KBM-7 (cell line): ENCODE measurements at places on chromosomes 11 and 22.

DNA sequence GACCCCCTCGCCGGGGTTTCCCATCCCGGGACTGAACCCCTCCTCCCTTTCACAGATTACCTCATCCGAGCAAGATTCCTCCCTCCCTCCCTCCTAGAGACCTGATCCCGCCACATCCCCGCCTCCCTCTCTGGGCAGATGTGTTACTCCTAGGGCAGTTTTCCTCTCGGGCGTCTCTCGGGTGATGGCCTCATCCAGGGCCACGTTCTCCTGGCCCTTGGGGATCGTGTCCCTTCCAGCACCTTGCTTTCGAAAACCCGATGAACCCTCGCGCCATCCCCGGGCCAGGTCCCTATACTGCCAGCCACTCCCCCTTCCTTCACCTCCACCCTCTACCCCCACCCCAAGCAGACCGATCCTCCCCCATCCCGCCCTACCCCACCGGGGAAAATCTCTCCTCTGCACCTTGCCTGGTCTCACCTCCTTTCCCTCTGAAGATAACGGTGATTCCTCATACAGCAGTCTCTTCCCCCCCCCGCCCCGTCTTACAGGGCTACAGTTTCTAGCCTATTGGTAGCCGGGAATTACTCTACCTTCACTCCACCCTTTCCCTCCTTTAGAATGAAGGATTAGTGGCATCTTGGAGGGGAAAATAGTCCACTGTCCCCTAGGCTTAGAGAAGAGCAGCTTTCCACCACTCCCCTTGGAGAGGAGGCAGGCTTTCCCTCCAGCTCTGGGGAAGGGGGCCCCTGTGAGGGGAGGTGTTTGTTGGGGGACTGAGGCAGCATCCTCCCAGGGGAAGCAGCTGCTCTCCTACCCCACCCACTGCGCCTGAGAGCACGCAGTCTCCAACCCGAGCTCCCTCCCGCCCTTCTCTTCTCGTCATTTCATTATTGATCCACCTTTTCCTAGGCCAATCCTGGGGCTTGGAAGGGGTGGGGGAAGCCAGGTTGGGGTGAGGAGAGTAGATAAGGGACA is 1.2 kb downstream of the KMT2A start:
- peak; percentile 39 for DNase-seq

GRCh38 chr22:23497016-23497885 is 82.8 kb downstream of the IGLL1 start:
- no peak for DNase-seq

GRCh38 chr22:26463688-26464087 is 19.9 kb downstream of the HPS4 start:
- no peak for DNase-seq

DNA sequence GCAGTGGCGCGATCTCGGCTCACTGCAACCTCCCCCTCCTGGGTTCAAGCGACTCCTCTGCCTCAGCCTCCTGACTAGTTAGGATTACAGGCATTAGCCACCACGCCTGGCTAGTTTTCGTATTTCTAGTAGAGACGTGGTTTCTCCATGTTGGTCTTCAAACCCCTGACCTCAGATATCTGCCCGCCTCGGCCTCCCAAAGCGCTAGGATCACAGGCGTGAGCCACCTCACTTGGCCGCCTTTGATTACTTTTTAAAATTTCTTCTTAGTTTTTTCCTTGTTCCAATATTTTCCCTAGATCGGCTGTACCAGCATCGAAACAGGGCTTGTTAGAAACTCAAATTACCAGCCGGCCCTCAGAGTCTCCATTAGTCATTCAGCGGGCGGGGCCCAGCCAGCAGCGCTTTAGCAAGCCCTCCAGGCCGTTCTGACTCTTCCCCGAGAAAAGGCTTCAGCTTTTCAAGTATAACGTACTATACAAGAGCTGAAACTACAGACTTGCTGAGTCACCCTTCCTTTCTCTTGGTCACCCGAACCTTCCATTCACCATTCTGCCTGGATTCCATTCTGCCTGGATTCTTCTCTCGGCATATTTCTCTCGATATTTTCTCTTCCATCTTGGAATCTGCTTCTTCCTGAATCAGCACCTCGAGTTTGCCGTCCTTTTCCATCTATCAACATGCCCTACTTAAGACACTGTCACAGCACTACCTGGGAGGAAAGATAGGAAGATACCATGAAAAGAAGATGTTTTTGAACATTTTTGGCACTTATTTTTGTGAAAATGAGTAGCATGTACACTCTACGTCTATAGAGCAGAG is 6.7 kb upstream of the CAPRIN1 start:
- peak; percentile 58 for DNase-seq

DNA sequence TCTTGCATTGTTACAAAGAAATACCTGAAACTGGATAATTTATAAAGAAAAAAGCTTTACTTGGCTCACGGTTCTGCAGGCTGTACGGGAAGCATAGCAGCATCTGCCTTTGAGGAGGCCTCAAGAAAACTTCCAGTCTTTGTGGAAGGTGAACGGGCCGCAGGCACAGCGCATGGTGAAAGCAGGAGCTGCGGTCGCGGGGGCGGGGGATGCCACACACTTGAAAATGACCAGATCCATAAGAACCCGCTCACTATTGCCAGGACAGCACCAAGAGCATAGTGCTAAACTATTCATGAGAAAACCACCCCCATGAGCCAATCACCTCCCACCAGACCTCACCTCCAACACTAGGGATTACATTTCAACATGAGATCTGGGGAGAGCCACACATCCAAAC is 45.6 kb upstream of the SEPTIN5 start:
- no peak for DNase-seq

DNA sequence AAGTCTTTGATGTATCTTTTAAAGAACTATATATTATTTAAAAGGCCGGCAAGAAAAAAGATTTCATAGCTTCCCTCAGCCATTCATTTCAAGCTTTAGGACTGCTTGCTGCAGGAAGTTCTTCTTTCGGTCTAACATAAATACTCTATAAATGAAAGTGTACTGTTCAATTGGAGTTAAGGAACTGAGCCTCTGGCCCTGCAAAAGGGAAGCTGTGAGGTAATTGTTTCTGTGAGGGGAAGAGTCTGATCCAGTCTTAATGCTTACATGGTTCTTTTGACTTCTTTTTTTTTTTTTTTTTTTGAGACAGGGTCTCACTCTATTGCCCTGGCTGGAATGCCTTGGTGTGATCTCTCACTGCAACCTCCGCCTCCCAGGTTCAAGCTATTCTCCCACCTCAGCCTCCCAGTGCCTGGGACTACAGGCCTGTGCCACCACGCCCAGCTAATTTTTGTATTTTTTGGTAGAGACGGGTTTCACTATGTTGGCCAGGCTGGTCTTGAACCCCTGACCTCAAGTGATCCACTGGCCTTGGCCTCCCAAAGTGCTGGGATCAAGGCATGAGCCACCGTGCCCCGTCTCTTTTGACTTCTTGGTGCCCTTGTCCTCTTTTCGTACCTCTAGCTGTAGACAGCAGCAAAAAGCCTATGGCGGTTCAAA is 4.7 kb upstream of the TRIM29 start:
- no peak for DNase-seq

DNA sequence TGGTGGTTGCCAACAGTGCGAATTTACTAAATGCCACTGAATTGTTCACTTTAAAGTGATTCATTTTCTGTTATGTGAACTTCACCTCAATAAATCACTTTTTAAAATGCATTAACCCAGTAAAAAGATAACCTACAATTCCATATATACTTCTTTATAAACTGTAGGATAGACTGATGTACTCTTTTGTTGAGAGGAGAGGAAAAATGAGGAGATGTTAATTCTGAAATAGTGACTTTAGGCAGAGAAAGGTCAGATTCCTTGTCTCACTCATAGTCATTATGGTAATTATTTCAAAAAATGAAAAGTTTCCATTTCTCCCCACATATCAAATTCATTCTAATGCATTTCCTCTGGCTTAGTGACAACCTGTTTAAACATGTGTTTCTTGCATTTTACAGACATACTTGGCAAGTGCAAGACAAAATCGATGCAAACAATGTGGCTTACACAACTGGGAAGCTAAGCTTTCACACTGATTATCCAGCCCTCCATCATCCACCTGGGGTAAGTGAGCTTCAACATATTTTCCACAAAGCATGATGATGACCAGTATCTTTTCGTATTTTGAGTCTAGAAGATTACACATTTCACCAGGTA is 74.5 kb downstream of the BBOX1 start:
- DNase-seq: no peak

- DNase-seq: no peak
Observed at GRCh38 chr11:5046754-5047330, 516 bp downstream of the OR52J3 start.

DNA sequence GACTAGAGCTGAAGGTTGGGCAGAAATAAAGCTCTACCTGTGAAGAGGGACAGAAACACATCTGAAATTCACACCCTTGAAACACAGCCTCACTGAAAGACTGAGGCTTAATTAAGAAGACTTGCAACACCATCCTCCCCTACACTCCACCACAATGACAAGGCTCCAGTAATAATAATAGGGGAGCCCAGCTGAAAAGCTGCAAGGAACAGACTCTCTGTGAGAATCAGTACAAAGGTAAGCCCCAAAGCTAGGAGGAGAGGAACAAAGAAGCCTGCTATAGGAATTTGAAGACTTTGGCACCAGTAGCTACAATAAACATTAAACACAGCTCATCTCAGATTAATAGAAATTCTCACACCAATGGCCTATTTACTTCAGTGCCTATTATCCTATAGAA is 176.9 kb downstream of the FAT3 start:
- DNase-seq: no peak

DNA sequence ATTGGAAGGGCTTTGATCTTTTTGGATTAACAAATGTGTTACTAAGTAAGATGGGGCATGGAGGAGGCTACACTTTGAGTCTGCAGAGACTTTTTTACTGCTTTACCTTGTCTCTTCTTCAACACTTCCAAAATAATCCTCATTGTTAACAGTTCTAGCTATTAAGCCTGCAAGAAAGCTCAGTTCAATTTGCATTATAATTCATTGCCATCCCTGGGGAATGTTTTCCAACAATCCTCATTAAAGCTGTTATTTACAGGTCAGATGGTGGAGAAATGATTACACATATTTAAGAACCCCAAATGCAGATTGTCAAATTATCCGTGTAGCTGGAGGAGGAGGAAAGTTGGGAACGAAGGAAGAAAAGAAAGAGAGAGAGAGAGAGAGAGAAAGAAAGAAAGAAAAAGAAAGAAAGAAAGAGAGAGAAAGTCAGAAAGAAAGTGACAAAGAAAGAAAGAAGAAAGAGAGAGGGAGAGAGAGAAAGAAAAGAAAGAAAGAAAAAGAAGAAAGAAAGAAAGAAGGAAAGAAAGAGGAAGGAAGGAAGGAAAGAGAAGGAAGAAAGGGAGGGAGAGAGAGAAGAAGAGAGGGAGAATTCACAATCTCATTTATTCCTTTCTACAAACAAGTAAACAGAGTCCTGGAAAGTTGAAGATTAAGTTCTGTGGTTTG is 443.9 kb downstream of the INSC start:
- DNase-seq: no peak

- DNase-seq: no peak
Observed at GRCh38 chr22:47460861-47461260, 698.4 kb downstream of the TBC1D22A start.

- no peak for DNase-seq
Observed at GRCh38 chr11:119505861-119506260, 82.9 kb upstream of the THY1 start.

DNA sequence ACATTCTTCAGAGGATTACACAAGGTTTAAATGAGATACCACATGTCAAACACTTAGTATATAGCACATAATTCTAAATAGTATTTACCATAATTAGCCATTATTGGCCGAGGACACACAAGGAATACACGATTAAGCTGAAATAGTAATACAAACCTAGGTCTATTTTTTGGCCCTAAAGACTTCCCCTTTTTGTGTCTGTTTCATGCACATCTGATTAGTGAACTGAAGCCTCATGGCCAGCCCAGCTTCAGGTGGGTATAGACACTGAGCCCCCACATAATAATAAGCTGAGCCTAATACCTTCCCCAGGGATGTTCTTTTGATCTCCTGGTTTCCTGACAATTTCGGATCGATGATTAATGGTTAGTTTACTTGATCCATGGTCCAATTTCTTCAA is 2.1 kb downstream of the GLYATL1B start:
- no peak for DNase-seq

GRCh38 chr22:45996241-45997076 is 19.5 kb upstream of the WNT7B start:
- peak; percentile 80 for DNase-seq

GRCh38 chr11:121564948-121565684 is 112.3 kb upstream of the SORL1-AS1 start:
- no peak for DNase-seq

DNA sequence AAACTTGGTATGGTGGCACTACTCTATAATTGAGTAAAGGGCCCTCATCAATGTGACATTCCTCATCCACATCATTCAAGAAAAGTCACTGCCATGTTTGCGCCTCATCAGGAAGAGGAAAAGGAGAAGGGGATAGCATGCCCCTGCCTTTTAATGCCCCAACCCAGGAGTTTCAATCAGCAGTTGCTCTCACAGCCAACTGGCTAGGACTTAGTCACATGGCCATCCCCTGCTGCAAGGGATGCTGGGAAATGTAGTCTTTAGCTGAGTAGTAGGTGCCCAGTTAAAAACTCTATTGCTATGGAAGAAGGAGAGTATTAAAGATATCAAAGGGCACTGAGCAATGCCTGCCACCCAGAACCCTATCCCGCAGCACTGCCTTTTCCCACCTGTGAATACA is 10.9 kb upstream of the CCND1 start:
- no peak for DNase-seq

GRCh38 chr11:103061656-103062055 is 30.3 kb downstream of the DCUN1D5 start:
- no peak for DNase-seq

DNA sequence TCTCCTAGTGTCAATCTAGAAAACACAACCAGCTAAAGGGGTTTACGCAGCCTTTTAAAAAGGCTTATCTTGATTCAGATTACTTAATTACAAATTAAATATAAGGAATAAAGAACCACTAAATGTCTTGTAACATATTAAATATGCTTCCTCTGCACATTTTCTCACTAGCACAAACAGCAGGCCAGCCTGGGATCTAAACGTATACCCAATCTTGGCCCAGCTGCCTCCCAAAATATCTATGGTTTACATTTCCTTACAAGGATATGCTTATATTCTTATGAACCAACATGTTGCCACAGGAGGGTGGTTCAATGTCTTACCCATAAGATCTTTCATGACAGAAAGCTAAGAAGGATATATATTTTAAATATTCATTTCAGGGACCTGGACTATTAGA is 7.7 kb downstream of the LGR4 start:
- no peak for DNase-seq

DNA sequence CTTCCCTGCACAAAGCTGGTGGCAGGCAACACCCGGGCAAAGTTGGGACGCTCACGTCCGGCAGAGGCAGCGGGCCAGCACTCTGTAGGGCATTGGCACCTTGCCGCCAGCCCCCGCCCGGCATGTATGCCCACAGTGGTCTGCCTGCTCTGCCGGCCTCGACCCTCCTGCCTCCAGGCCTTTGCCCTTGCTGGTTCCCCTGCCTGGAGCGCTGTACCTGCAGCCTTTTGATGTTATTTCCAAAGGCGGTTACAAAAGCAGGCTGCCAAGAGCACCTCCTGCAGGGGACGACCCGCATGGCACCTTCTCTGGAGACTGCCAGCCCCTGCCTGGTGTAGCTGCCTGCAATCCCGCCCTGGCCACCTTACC is 56.5 kb upstream of the SHISAL1 start:
- no peak for DNase-seq

- no peak for DNase-seq
Observed at GRCh38 chr11:2305788-2306451, 4.1 kb downstream of the TSPAN32 start.

- DNase-seq: no peak
Observed at GRCh38 chr11:35144806-35145205, 5.8 kb downstream of the CD44 start.

GRCh38 chr22:25972397-25972796 is 196.9 kb upstream of the SEZ6L start:
- no peak for DNase-seq
